MCF 10A (cell line): ENCODE measurements at places on chromosomes 6 and 20. TPM values are rescaled to one million over a fixed set of nuclear protein-coding genes. Genes with fewer than 3 reads are reported as not detected.

DNA sequence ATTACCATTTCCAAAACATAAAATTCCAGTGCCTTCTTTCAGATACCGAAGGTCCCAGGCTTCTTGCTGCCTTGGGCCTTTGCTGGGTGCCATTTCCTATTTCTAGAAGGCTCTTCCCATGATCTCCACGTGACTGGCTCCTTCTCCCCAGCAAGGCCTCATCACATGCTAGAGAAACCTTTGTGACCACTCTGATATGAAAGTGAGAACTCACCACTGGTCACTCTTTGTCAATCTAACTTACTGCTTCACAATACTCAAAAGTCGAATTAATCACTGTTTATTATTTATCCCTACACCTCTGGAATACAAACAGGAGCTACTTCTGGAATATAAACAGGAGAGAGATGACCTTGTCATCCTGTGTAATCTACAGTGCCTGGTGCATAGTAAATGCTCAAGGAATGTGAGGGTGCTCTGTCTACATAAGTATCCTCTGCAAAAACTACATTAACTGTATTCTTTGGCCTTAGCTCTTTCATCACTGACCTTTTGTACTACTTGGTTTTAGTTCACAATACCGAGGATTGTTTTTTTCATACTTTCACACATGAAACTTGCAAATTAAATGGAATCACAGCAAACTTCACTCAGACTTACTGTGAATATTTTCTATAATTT lies 1.6 kb downstream of the STX7 start:
- H3K27me3 ChIP-seq = no peaks in the 10 kb centered on the region
- H3K36me3 ChIP-seq = peaks cover under 1% of the 10 kb centered on the region
- H3K4me1 ChIP-seq = peaks cover 32% of the 10 kb centered on the region
- peak overlapping the region; percentile 82 for H3K27ac ChIP-seq
- H3K4me3 ChIP-seq = peak overlapping the region; percentile 92

- H3K36me3 ChIP-seq = peaks cover 13% of the 10 kb centered on the region
- H3K4me3 ChIP-seq = peak overlapping the region; percentile 7
- DNase-seq = peak; percentile 49
- peak overlapping the region; percentile 29 for H3K27ac ChIP-seq
- no peaks in the 10 kb centered on the region for H3K27me3 ChIP-seq
- H3K4me1 ChIP-seq = peaks cover 46% of the 10 kb centered on the region
Observed at GRCh38 chr6:42314571-42315258, 97.1 kb upstream of the MRPS10 start.

GRCh38 chr6:159493231-159493897 lies 199.7 kb downstream of the SOD2 start:
- no peaks in the 10 kb centered on the region for H3K4me1 ChIP-seq
- no peaks in the 10 kb centered on the region for H3K36me3 ChIP-seq
- H3K4me3 ChIP-seq = no peak overlapping the region
- no peak for DNase-seq
- H3K27ac ChIP-seq = no peak overlapping the region

DNA sequence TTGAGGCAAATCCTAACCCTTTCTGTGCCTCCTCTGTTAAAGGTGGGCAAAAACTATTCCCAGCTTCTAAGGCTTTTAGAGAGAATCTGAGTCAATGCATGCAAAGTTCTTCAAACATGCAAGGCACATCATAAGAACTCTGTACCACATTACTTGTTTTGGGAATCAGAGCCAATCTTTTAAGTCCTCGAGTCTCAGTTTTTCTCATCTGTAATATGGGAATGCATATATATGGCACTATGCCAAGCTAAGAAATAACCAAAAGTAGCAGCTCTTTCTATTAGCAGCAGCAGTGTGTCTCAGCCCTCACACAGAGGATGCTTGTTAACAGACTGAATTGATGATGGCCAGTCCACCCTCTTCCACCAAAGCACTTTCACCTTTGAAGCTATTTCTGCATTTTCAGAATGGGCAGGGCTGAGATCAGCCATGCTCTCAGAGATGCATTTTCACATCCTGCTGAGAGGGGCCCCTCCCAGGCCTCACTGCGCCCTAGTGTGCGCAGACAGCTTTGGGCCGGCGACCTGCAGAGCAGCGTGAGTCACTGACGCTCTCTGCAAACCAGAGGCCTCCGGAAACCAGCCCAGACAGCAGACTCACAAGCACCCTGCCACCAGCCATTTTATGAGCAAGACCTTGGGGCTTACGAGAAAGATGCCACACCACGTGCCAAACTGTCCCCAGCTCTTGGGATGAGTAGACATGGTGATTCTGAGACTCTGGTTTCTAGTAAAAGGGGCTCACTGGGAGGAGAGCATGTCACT lies 138.0 kb downstream of the NFATC2 start:
- H3K27me3 ChIP-seq = no peaks in the 10 kb centered on the region
- no peak overlapping the region for H3K4me3 ChIP-seq
- no peaks in the 10 kb centered on the region for H3K4me1 ChIP-seq
- no peak for DNase-seq
- peaks cover 6% of the 10 kb centered on the region for H3K36me3 ChIP-seq
- H3K27ac ChIP-seq = no peak overlapping the region

DNA sequence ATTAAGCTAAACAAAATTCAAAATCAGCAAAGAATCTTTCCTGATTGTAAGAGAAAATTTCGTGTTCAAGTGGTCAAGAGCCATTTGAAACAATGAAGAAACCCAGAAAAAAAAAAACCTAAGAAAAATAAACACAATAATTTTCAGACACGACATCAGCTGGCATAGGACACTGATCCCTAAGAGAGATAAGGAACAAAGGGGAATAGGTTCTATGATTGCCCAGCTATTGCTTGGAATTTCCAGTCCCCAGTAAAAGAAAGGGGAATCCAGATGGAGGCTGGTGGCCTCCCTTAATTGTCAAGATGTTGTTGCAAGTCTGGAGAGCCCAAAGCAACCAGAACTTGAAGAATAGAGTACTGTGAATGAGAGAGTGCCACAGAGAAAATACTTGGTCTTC lies 48.5 kb downstream of the COL12A1 start:
- H3K4me1 ChIP-seq = no peaks in the 10 kb centered on the region
- no peaks in the 10 kb centered on the region for H3K27me3 ChIP-seq
- peaks cover 22% of the 10 kb centered on the region for H3K36me3 ChIP-seq
- DNase-seq = no peak
- no peak overlapping the region for H3K4me3 ChIP-seq

DNA sequence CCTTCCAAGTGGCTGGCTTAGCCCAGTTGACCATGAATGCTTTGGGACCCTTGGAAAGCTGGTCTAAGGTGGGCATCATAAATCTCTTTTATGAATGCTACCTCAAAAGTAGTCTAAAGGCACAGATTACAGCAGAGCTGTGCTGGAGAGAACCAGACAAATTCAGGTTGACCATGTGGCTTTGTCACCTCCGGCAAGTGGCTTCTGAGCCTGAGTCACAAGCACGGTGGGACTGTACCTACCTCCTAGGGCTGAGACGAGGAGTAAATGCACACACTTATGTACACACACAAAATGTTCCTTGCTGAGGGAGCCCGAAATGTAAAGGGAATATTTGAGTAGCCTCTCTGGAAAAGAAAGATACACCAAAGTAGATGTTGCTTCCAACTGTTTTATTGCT lies 155.9 kb downstream of the NFATC2 start:
- H3K27me3 ChIP-seq = peaks cover 3% of the 10 kb centered on the region
- DNase-seq = no peak
- no peak overlapping the region for H3K27ac ChIP-seq
- no peaks in the 10 kb centered on the region for H3K36me3 ChIP-seq

GRCh38 chr6:158158123-158158522 lies 9.9 kb downstream of the SERAC1 start:
- H3K27me3 ChIP-seq = no peaks in the 10 kb centered on the region
- H3K4me3 ChIP-seq = no peak overlapping the region
- no peak for DNase-seq
- H3K36me3 ChIP-seq = peaks cover 6% of the 10 kb centered on the region

- H3K27me3 ChIP-seq = no peaks in the 10 kb centered on the region
- H3K4me1 ChIP-seq = no peaks in the 10 kb centered on the region
- no peak overlapping the region for H3K4me3 ChIP-seq
- no peak overlapping the region for H3K27ac ChIP-seq
Observed at GRCh38 chr6:100185615-100186014, 191.6 kb upstream of the MCHR2 start.

DNA sequence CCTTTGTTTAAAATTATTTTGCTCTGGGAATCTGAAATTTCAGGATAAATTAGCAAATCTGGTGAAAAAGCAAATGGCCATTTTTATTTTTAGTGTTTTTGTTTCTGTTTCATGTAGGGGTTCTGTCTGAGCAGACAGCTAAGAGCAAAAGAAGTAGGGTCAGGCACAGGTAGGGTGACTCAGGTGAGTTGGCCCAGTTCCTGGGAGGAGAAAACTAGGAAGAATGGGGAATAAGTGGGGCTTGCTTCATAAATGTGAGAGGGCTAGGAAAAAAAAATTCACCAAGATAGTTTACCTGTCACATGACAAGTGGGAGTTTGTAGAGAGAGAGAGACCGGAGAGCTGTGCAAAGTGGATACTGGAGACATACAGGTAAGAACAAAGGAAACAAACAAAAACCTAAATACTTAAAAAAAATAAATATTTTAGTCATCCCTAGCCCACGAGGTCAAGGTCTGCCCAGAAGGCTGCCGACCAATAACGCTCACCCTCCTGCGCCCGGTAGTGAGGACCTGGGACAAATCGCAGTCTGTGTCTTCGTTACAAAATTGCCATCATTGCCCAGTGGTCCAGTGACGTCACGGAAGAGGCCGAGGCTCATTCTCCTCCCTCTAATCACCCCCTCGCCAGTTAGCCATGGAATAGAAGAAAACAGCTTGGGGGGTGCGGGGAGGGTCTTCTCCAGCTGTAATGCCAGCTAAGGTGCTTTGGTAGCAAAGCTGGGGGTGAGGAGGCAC lies 2.3 kb downstream of the THBD start:
- peak; percentile 69 for DNase-seq
- peaks cover 30% of the 10 kb centered on the region for H3K4me1 ChIP-seq
- H3K4me3 ChIP-seq = peak overlapping the region; percentile 54
- no peaks in the 10 kb centered on the region for H3K27me3 ChIP-seq
- H3K36me3 ChIP-seq = peaks cover 8% of the 10 kb centered on the region
- no peak overlapping the region for H3K27ac ChIP-seq

- H3K4me3 ChIP-seq = peak overlapping the region; percentile 60
- peak overlapping the region; percentile 81 for H3K27ac ChIP-seq
- DNase-seq = no peak
- H3K27me3 ChIP-seq = no peaks in the 10 kb centered on the region
- H3K4me1 ChIP-seq = peaks cover 51% of the 10 kb centered on the region
Observed at GRCh38 chr6:170223718-170224693, 66.9 kb downstream of the DLL1 start.

The SMPDL3A gene
- 3.5 and 4.7 TPM in 2 replicates for total RNA-seq
